ENCODE measurements at places on chromosomes 11 and 22. TPM values are rescaled to one million over a fixed set of nuclear protein-coding genes. Genes with fewer than 3 reads are reported as not detected.
A peak's percentile ranks its signal among the peaks of the same experiment; 100 is the strongest.

Gene DGAT2
- 9.9 TPM for polyA plus RNA-seq

DNA sequence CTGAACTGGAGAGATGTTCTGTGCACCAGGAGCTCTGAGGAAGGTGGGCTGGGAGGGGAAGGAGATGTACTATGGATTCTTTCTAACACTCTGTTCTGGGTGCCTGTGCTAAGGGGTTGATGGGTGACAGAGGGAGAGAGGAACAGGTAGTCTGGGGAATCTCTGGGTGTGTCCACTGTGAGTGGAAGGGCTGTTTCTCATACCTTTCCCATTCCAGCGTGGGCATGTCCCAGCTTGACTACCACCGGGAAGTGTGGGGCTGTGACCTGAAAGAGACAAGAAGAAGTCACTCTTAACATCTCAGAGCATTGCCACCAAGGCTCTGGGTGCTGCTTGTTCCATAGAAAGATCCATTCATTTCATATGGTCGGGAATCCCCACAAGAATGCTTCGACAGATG lies 121.9 kb downstream of the FBXO7 start:
- H3K4me3 ChIP-seq = no peak overlapping the region
- peaks cover 22% of the 10 kb centered on the region for H3K36me3 ChIP-seq
- H3K4me1 ChIP-seq = no peaks in the 10 kb centered on the region
- no peak overlapping the region for H3K27ac ChIP-seq
- no peak for DNase-seq

- no peak for DNase-seq
- H3K27ac ChIP-seq = no peak overlapping the region
- H3K4me1 ChIP-seq = peaks cover 18% of the 10 kb centered on the region
- peaks cover 51% of the 10 kb centered on the region for H3K27me3 ChIP-seq
Observed at GRCh38 chr11:64536396-64536941, 54.6 kb upstream of the SLC22A12 start.

Gene RRM1
- polyA plus RNA-seq = 17.2 TPM

DNA sequence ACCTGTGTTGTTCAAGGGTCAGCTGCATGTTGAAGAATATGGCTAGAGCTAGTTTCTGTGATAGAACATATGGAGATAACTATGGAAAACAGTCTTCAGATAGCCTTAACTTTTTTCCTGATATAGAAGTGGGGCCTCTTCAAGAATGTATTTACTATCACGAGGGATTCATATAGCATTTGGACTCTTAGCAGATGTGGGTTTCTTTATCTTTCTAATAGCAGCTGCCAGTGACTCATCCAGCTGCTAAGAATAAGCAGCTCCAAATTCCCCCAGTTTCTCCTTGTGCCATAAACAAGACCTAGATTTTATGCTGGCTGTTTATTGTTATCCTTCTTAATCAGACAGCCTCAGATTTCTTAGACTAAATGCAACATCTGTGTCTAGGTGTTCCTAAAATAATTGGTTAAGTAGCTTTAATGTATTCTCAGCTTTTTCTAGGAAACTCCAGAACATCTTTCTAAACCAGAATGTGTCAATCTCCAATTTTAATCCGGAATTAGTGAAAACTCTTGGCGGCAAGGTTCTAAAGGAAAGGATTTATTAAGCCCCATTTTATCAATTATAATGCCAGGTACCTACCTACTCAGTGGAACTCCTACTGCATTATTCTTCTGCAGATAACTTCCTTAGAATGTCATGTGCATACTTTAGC lies 119.8 kb downstream of the CSTPP1 start:
- H3K4me3 ChIP-seq = no peak overlapping the region
- DNase-seq = no peak
- H3K4me1 ChIP-seq = no peaks in the 10 kb centered on the region
- H3K36me3 ChIP-seq = peaks cover 28% of the 10 kb centered on the region
- H3K27me3 ChIP-seq = no peaks in the 10 kb centered on the region
- H3K27ac ChIP-seq = no peak overlapping the region

- H3K27me3 ChIP-seq = no peaks in the 10 kb centered on the region
- H3K4me3 ChIP-seq = no peak overlapping the region
- DNase-seq = no peak
- H3K4me1 ChIP-seq = no peaks in the 10 kb centered on the region
Observed at GRCh38 chr11:80955588-80955987, 1514.8 kb upstream of the TENM4 start.

Gene TAF10
- polyA plus RNA-seq = 344 TPM

- H3K4me3 ChIP-seq = no peak overlapping the region
- peaks cover 3% of the 10 kb centered on the region for H3K27me3 ChIP-seq
- H3K36me3 ChIP-seq = no peaks in the 10 kb centered on the region
- no peak overlapping the region for H3K27ac ChIP-seq
Observed at GRCh38 chr22:44304354-44304753, 8.4 kb downstream of the SHISAL1 start.

Gene CCDC81
- polyA plus RNA-seq = 0.53 TPM

DNA sequence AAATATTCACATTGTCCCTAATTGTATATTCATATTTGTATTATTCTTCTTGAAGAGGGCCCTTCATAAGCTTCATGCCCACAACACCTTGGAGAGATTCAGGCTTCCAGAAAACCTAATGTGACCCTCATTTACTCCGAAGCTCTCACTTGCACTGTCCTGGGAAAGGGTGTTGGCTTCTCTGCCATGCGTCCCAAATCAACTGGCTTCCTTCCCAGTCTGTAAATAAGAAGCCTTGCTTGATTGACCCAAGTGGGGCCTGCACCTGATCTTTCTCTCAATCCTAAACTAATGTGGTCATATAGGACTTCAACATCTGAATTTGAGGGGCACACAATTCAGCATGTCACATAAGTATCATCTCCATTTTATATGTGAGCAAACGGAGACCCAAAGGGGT lies 40.5 kb upstream of the ZBTB16 start:
- H3K27ac ChIP-seq = no peak overlapping the region
- no peak for DNase-seq
- peaks cover 16% of the 10 kb centered on the region for H3K27me3 ChIP-seq
- H3K36me3 ChIP-seq = no peaks in the 10 kb centered on the region

DNA sequence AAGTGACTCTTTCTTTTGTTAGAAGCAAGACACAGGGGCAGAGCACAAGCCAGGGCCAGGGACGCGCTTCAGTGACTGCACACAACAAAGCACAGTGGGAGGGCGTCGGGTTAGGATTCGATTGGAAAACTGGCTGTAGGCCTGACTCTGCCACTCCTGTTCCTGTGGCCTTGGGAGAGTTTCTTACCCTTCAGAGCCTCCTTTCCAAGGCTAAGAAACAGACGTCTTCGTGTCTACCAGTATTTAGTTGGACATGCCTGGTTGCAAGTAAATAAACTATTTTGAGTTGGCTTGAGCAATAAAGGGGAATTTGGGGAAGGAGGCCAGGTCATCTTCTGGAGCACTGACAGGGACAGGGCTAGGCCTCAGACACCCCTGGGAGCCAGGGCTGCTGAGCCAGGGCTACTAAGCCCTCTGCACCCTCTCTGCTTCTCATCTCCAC lies 549.1 kb downstream of the INSC start:
- no peak overlapping the region for H3K4me3 ChIP-seq
- H3K36me3 ChIP-seq = no peaks in the 10 kb centered on the region
- H3K27me3 ChIP-seq = peaks cover 6% of the 10 kb centered on the region
- no peak for DNase-seq
- no peak overlapping the region for H3K27ac ChIP-seq

Gene NRIP3
- polyA plus RNA-seq = 0.40 TPM

- no peak overlapping the region for H3K4me3 ChIP-seq
- H3K4me1 ChIP-seq = no peaks in the 10 kb centered on the region
- no peak overlapping the region for H3K27ac ChIP-seq
Observed at GRCh38 chr22:26894362-26894761, 237.0 kb downstream of the MIAT start.

- DNase-seq = no peak
- peaks cover 41% of the 10 kb centered on the region for H3K4me1 ChIP-seq
- H3K4me3 ChIP-seq = peak overlapping the region; percentile 54
- H3K27me3 ChIP-seq = no peaks in the 10 kb centered on the region
- H3K27ac ChIP-seq = peak overlapping the region; percentile 99
- no peaks in the 10 kb centered on the region for H3K36me3 ChIP-seq
Observed at GRCh38 chr11:95699631-95700470, 89.7 kb downstream of the FAM76B start.

DNA sequence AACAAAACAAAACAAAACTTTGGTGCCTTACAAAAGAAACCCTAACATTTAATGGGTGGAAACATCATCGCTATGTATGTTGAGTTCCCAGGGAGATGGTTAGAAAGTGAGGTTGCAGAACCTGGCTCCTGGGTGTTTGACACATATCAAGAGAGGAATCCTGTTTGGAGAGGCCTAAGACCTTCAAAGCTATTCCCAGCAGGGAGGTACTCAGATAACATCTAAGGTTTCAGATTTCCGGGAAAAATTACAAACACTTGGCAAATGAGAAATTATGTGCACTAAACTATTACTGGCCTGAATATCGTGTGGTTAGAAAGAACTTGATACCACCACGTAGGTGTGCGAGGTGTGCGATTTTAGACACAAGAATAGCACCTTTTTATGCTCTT lies 18.5 kb downstream of the TRIM5 start:
- no peak overlapping the region for H3K4me3 ChIP-seq
- DNase-seq = no peak
- no peak overlapping the region for H3K27ac ChIP-seq
- no peaks in the 10 kb centered on the region for H3K27me3 ChIP-seq
- peaks cover 12% of the 10 kb centered on the region for H3K36me3 ChIP-seq

GRCh38 chr11:64058494-64058893 lies 22.8 kb downstream of the FLRT1 start:
- H3K4me1 ChIP-seq = peaks cover 20% of the 10 kb centered on the region
- no peak overlapping the region for H3K4me3 ChIP-seq
- no peak for DNase-seq
- no peaks in the 10 kb centered on the region for H3K36me3 ChIP-seq
- H3K27me3 ChIP-seq = peaks cover 26% of the 10 kb centered on the region

- H3K27me3 ChIP-seq = no peaks in the 10 kb centered on the region
- no peak for DNase-seq
- H3K4me1 ChIP-seq = no peaks in the 10 kb centered on the region
- no peaks in the 10 kb centered on the region for H3K36me3 ChIP-seq
- no peak overlapping the region for H3K4me3 ChIP-seq
Observed at GRCh38 chr11:12497431-12497830, 120.1 kb downstream of the PARVA start.

Gene PLEKHB1
- 15.6 TPM for polyA plus RNA-seq

DNA sequence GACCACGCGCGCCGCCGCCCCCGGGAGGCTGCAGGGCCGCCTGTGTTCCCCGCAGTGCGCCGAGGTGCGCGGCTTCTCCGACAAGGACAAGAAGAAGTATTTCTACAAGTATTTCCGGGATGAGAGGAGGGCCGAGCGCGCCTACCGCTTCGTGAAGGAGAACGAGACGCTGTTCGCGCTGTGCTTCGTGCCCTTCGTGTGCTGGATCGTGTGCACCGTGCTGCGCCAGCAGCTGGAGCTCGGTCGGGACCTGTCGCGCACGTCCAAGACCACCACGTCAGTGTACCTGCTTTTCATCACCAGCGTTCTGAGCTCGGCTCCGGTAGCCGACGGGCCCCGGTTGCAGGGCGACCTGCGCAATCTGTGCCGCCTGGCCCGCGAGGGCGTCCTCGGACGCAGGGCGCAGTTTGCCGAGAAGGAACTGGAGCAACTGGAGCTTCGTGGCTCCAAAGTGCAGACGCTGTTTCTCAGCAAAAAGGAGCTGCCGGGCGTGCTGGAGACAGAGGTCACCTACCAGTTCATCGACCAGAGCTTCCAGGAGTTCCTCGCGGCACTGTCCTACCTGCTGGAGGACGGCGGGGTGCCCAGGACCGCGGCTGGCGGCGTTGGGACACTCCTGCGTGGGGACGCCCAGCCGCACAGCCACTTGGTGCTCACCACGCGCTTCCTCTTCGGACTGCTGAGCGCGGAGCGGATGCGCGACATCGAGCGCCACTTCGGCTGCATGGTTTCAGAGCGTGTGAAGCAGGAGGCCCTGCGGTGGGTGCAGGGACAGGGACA lies 2.7 kb downstream of the NLRP6 start:
- peaks cover 39% of the 10 kb centered on the region for H3K4me1 ChIP-seq
- peak overlapping the region; percentile 71 for H3K4me3 ChIP-seq
- peaks cover 5% of the 10 kb centered on the region for H3K36me3 ChIP-seq
- peak; percentile 53 for DNase-seq
- H3K27ac ChIP-seq = peak overlapping the region; percentile 36
- peaks cover 24% of the 10 kb centered on the region for H3K27me3 ChIP-seq

Gene CENPM
- 51.1 TPM for polyA plus RNA-seq

GRCh38 chr11:107275632-107276031 lies 182.0 kb downstream of the CWF19L2 start:
- no peaks in the 10 kb centered on the region for H3K27me3 ChIP-seq
- H3K4me3 ChIP-seq = no peak overlapping the region
- no peaks in the 10 kb centered on the region for H3K4me1 ChIP-seq
- H3K36me3 ChIP-seq = no peaks in the 10 kb centered on the region
- no peak for DNase-seq

GRCh38 chr11:2200536-2200935 lies 28.9 kb upstream of the TH start:
- peaks cover 12% of the 10 kb centered on the region for H3K4me1 ChIP-seq
- peaks cover 18% of the 10 kb centered on the region for H3K27me3 ChIP-seq
- no peak overlapping the region for H3K4me3 ChIP-seq

- H3K27me3 ChIP-seq = peaks cover 52% of the 10 kb centered on the region
- no peaks in the 10 kb centered on the region for H3K36me3 ChIP-seq
- peak overlapping the region; percentile 78 for H3K4me3 ChIP-seq
- H3K27ac ChIP-seq = no peak overlapping the region
Observed at GRCh38 chr22:43925433-43926348, 2.1 kb downstream of the PNPLA3 start.

Gene TUB
- polyA plus RNA-seq = 0.11 TPM

Gene SERPING1
- not detected for polyA plus RNA-seq

Gene C11orf86
- polyA plus RNA-seq = not detected

- H3K27ac ChIP-seq = no peak overlapping the region
- H3K4me1 ChIP-seq = no peaks in the 10 kb centered on the region
- peaks cover 14% of the 10 kb centered on the region for H3K36me3 ChIP-seq
- H3K4me3 ChIP-seq = no peak overlapping the region
Observed at GRCh38 chr11:2781408-2782274, 81.8 kb upstream of the KCNQ1OT1 start.

DNA sequence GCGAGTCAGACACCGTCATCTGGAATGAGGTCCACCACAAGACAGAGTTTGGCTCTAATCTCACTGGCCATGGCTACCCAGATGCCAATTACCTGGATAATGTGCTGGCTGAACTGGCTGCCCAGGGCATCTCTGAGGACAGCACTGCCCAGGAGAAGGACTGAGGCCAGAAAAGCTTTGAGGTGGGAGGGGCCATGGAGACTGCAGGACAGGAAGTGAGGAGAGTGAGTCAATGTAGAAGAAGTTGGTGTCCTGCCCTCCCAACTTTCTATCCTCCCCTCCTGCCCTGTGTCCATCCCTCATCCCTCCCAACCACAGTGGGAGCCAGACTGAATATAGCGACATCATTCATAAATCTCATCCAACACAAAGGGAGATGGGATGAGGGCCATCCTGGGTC lies 8.0 kb downstream of the MPEG1 start:
- no peak overlapping the region for H3K4me3 ChIP-seq
- H3K27me3 ChIP-seq = no peaks in the 10 kb centered on the region
- DNase-seq = no peak
- H3K36me3 ChIP-seq = peaks cover 31% of the 10 kb centered on the region
- H3K4me1 ChIP-seq = peaks cover 81% of the 10 kb centered on the region

DNA sequence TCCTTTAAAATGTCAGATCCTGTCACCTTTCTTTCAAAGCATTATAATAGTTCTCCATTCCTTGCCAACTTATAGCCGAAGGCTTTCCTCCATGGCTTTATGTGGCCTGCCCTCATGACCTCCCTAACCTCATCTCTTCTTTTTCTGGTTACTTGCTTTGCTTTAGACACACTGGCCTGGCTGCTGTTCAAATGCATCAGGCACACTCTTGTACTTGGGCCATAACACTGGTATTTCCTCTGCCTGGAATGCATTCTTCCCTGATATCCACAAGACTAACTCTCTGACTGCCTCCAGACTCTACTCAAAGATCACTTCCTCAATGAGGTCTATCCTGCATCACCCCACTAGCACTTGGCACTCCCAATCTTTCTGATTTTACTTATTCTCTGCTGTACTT lies 710.3 kb downstream of the KCNA4 start:
- no peaks in the 10 kb centered on the region for H3K36me3 ChIP-seq
- H3K4me3 ChIP-seq = no peak overlapping the region
- no peaks in the 10 kb centered on the region for H3K4me1 ChIP-seq
- DNase-seq = no peak
